Astrocyte (in vitro differentiated cells and primary cell): ENCODE measurements at places on chromosomes 5 and 9.

- DNase-seq = peak; percentile 10
- peaks cover 10% of the 10 kb centered on the region for H3K27me3 ChIP-seq
- H3K4me3 ChIP-seq = no peak overlapping the region
Observed at GRCh38 chr9:133731876-133732638, 6.1 kb downstream of the SARDH start.

DNA sequence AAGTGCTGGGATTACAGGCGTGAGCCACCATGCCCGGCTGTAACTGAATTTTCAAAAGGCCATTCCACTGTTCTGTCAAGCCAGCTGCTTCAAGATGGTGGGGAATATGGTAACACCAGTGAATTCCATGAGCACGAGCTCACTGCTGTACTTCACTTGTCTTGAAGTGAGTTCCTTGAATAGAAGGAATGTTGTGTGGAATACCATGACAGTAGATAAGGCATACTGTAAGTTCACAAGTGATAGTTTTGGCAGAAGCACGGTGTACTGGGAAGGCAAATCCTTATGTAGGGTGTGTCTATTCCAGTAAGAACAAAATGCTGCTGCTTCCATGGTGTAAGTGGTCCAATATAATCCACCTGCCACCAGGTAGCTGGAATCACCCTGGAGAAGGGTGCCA lies 6.6 kb upstream of the PRXL2C start:
- no peaks in the 10 kb centered on the region for H3K4me1 ChIP-seq
- peak; percentile 74 for DNase-seq
- H3K4me3 ChIP-seq = no peak overlapping the region
- no peaks in the 10 kb centered on the region for H3K36me3 ChIP-seq

DNA sequence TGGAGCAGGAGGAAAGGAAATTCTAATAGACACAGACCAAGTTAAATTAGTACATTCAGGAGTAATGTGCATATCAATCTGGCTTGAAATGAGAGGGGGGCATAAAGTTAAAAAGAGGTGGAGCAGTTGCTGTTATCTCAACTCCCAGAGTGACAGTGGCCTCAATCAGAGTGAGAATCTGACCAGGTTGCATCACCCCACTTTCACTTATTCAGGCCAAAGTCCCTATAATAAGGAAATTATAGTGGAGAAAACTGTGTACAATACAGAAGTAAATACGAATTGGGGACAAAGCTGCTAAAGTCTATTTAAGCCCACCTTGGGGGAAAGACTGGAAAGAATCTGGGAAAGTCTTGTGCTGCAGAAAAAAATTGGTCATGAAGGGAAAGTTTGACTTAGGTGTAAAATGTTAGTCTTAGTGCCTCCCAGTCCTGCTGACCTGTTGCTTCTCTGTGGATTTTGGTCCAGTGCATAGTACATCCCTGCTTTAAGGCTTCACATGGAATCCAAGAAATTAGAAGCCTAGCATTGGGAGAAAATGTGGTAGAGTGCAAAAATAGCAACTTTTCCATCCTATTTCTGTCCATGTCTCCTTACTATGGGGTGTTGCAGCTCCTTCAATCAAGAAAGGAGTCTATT lies 27.9 kb downstream of the MROH2B start:
- no peaks in the 10 kb centered on the region for H3K36me3 ChIP-seq
- no peaks in the 10 kb centered on the region for H3K27me3 ChIP-seq
- no peak for DNase-seq
- no peak overlapping the region for H3K4me3 ChIP-seq
- no peak overlapping the region for H3K27ac ChIP-seq

DNA sequence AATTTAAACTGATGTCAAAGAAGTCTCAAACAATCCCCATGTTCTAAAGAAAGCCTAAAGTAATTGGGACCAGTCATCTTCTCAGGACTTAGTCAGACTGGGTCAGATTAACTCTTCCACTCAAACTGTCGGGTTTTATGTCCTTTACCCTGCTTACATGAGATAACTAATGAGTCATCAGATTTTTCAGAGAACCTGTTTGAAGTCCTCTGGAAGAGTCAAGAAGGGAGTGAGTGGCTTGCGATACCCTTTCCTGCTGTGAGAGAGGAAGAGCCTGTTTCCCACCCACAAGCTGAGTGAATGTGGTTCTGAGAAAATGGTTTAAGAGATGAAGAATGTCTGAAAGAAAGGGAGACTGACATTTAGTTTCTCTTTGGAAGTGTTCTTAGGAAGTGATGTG lies 1866.7 kb upstream of the C9orf72 start:
- no peaks in the 10 kb centered on the region for H3K27me3 ChIP-seq
- H3K36me3 ChIP-seq = no peaks in the 10 kb centered on the region
- no peak overlapping the region for H3K4me3 ChIP-seq
- no peaks in the 10 kb centered on the region for H3K4me1 ChIP-seq
- no peak overlapping the region for H3K27ac ChIP-seq
- DNase-seq = peak; percentile 13

DNA sequence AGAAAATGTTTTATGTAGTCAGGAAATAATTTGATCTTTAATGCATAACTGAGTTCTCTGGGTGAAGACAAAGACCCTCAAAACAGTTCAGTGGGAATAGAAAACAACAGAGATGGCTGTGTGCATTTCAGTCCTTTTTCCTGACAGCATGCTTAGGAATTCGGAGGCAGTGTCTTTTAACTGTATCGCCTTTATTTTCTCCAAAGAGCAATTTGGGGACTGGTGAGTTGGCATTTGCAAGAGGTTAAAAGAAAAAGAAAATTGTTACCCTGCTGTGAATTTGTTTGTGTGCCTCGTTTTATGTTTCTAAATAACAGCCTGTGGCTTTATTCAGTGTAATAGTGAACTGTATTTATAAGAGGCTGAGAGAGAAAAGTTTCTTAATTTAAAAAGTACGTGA lies 227.8 kb upstream of the DMAC1 start:
- H3K4me3 ChIP-seq = no peak overlapping the region
- H3K36me3 ChIP-seq = no peaks in the 10 kb centered on the region
- no peaks in the 10 kb centered on the region for H3K4me1 ChIP-seq
- H3K27me3 ChIP-seq = no peaks in the 10 kb centered on the region
- no peak for DNase-seq
- H3K27ac ChIP-seq = no peak overlapping the region
